ENCODE measurements at places on chromosomes 6 and 20.

GRCh38 chr6:123549476-123549875 lies 87.3 kb downstream of the TRDN start:
- DNase-seq, result no peak

DNA sequence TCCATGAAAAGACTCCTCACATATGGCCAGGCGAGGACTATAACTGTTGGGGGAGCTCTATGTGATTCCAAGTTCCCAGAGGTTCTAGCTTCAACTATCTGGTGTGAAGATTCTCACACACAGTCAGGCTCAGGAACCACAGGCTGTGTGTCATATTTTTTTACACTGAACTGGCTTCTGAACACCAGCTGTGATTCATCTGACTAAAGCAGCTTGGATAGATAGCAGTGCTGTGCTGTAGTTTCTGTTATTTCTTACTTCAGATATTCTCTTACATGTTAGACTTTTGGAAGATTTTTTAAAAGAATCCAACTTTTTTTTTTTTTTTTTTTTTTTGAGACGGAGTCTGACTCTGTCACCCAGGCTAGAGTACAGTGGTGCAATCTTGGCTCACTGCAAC lies 140.7 kb upstream of the MCHR2 start:
- DNase-seq, result no peak

- no peak for DNase-seq
Observed at GRCh38 chr6:4017058-4017739, 61.7 kb downstream of the FAM217A start.

DNA sequence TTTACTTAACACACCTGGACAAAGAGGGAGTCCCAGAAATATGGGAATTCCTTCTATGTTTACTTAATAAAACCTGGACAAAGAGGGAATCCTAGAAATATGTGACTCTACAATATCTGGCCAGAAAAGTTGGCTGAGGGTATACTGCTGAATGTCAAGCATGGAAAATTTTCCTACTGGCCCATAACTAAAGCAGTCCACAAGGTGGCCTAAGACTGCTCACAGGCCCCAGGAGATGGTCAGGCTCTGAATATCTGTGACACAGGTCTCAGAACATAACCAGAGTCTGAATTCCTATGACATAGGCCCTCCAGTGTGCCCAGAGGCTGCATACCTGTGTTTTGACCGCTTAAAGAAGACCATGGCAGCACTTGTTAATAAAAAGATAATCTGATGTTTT lies 578.2 kb upstream of the NRSN1 start:
- DNase-seq, result no peak

- no peak for DNase-seq
Observed at GRCh38 chr20:38152621-38153221, 12.3 kb downstream of the TGM2 start.

GRCh38 chr6:108227290-108227689 lies 33.5 kb downstream of the SNX3 start:
- DNase-seq, result no peak

- no peak for DNase-seq
Observed at GRCh38 chr6:149483334-149483725, 1.5 kb downstream of the ZC3H12D start.

GRCh38 chr20:23362392-23363256 lies 642 bp downstream of the GZF1 start:
- DNase-seq, result no peak

DNA sequence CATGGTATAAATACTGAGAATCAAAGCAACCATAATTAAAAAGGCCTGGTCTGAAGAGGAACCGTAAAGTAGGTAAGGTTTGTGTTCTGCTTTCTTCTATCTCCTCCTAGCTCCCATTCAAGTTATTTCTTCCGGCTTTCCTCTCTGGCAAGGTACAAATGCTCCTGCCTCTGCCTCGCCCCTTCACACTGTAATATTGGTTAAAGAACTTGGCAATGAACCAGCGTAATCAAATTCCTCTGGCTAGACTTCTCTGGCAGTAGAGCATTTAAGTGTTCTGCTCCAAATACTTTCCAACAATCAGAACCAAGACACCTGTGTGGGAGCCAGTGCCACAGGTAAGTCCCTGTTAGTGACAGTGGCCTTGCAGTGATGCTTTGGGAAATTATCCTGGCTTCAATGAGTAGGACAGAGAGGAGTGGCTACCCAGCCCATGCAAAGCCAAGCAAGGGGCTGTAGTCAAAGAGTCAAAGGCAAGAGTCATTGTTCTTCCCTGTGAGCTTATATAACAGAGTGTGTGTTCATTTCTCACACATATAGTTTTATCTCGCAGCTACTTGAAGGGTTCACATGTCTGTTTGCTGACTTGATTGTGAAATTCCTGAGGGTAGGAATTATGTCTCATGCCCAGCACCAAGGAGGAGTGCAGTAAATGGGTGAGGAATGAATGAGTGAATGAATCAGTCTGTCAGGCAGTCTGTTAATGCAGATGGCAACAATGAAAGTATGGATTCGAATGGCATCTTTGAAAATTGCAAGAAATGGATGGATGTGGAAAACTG lies 329.3 kb downstream of the NRN1 start:
- DNase-seq, result no peak

DNA sequence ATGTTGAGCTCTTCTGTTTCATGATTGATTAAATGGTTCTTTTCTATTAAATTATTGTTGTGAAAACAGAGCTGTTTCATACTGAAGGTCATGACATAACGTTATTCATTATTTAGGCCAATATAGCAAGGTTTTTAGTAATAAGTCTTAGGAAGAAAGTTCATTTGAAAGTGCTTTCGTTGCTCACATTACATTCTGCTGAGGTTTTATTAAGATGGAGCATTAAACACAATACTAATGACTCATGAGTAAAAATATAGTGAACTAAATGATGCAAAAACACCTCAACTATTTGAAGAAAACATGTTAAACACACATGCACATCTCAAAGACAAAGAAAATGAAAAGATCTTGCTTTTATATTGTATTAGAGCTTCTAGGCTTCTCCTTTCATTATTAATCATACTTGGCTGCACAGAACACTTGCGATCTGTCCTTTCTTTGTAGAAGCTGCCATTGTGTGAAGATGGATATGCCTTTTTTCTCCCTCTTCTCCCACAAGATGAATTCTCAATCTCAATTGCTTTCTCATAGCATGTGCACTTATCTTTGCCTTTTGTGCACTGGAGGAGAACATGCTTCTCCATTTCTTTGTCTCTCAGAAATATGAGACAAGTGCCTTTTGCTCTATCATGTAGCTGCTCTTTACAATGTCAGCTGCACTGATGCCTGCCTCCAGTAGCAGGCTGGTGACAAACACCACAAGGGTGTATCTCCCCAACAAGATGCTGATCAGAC lies 312.4 kb downstream of the PHF3 start:
- no peak for DNase-seq

DNA sequence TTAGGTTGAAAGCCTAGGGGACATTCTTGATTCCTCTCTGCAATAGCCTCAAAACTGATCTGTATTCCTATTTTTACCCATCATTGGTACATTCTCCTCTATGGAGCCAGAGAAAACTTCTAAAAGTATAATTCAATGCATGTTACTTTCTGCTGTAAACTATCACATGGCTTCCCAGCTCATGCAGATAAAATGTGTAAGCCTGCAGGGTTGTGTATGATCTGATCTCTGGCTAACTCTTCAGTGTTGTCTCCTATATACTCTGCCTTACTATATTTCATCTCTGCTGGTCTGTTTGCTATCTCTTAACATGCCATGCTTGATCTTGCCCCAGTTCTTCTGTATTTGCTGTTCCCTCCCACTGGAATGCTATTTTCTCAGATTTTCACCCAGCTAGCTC lies 323.3 kb upstream of the RSPO3 start:
- DNase-seq, result no peak

DNA sequence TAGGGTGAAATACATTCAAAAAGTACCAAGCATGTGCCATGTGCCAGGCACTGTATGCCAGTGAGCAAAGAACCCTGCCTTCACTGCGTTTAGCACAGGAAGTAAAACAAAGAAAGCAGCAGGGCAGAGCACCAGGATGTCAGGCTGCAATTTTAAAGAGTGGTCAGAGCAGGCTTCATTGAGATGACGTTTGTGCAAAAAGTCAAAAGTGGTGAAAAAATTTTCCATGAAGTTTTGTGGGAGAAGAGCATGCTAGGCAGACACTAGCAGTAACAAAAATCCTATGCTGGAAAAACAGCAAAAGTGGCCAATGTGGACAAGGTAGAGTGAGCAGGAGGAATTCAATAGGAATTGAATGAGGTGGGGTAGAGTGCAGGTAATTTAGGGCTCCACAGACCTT lies 31.3 kb downstream of the AKIRIN2 start:
- no peak for DNase-seq

- no peak for DNase-seq
Observed at GRCh38 chr6:105443941-105444340, 41.1 kb upstream of the PREP start.

DNA sequence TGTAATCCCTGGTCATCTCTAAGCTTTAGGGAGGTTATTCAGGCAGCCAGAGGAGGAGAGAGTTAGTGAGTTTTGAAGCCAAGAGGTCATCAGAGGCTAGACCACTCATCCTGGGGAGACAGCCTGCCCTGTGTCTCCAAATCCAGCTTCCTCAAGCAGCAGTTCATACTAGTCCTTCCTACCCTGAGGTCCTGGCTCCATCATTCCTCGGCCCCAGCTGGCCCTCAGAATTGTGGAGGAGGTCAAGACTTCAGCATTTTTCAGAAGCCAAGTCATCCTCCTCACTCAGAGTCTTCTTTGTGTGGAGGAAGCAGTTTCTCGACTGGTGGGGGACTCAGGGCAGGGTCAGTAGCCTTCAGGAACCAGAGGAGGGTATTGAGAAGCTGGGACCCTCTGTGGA lies 12.4 kb upstream of the KIAA1755 start:
- DNase-seq, result no peak

GRCh38 chr6:105995391-105995865 lies 90.7 kb upstream of the PRDM1 start:
- no peak for DNase-seq

GRCh38 chr20:50191544-50192363 lies 1.1 kb downstream of the CEBPB start:
- DNase-seq, result peak; percentile 28

DNA sequence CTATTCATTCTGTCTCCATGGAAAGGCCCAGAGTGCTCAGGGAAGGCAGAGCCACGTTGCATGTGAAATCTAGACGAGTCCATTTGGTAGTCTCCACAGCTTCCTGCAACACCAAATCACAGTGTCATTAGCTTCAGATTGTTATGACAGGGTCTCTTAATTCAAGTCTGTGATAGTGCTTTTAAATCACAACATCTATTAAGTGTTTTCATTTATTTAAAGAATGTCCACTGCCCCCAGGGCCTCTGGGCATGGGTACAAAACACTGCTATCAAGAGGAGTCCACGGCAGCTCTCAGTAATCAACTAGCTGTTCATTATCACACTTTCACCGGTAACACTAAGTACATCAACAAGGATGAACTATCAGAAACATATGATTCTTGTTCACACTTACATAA lies 455.9 kb upstream of the JARID2 start:
- DNase-seq, result no peak

GRCh38 chr20:20303742-20304141 lies 64.2 kb upstream of the INSM1 start:
- DNase-seq, result no peak

GRCh38 chr6:56507517-56507916 lies 135.2 kb downstream of the DST start:
- no peak for DNase-seq
